ENCODE measurements at places on chromosomes 12 and 14.

- no peak overlapping the region for H3K4me3 ChIP-seq
- no peak for DNase-seq
- no peaks in the 10 kb centered on the region for H3K27me3 ChIP-seq
- no peaks in the 10 kb centered on the region for H3K4me1 ChIP-seq
- H3K36me3 ChIP-seq = no peaks in the 10 kb centered on the region
Observed at GRCh38 chr12:71300772-71301675, 138.6 kb upstream of the LGR5 start.

GRCh38 chr12:25962932-25963525, 4.5 kb downstream of the RASSF8 start:
- H3K4me3 ChIP-seq = no peak overlapping the region
- no peak for DNase-seq
- no peaks in the 10 kb centered on the region for H3K27me3 ChIP-seq
- H3K36me3 ChIP-seq = no peaks in the 10 kb centered on the region
- H3K4me1 ChIP-seq = peaks cover 19% of the 10 kb centered on the region

DNA sequence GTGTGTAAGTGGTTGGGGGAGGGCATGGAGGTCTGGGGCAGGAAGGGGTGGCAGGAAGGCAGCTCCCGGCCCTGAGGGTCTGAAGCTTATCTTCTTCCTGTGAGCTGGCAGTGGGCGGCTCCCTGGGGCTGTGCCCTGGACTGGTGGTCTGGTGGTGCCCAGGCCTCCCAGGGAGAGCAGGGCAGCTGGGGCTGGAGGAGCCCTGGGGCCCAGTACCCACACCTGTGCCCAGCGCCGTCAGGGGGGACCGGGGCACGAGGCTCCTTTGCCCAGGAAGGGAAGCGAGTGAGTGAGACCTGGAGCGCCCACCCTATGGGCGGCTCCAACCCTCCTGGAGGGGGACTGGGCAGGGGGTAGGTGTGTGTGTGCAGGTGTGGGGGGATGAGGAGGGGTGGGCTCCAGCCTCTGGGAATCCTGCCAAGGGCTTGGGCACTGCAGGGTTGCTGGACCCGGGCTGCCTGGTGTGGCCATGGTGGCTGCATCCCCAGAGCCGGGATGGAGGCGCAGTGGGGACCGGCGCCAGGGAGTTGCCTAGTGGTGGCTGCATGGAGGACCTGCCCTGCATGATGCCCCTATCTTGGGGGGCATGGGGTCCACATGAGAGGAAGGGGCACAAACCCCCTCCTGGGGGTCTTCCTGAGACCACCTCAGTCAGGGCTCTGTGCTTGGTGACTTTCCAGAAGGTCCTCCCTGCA, 353.6 kb downstream of the TMEM121 start:
- H3K27me3 ChIP-seq = no peaks in the 10 kb centered on the region
- H3K27ac ChIP-seq = no peak overlapping the region
- H3K36me3 ChIP-seq = no peaks in the 10 kb centered on the region

DNA sequence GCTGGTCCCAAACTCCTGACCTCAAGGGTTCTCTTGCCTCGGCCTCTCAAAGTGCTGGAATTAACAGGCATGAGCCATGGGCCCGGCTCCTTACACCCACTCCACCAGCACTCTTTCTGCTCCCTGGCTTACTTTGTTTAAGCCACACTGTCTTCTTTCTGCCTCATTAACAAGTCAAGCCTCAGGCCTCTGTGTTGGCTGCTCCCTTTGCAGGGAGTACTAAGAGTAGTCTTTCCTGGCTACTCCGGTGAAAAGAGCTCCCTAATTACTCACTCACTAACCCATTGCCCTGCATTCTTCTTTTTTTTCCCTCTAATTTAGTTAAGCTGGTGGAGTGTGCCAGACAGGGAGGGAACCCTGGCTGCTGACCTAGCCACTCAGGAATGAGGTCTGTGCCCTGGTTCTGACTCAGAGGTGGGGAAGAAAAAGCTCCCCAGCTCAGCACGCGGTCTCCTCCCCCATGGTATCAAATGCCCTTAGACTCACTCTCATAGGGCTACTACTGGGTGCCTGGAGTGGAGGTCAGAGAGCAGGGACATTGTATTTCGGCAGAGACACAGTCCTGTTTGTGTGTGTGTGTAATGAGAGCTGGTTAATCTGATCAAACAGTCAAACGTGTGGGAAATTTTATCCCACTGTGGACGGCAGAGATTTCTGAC, 19.8 kb downstream of the GALNT6 start:
- H3K36me3 ChIP-seq = no peaks in the 10 kb centered on the region
- H3K4me1 ChIP-seq = peaks cover 20% of the 10 kb centered on the region
- no peaks in the 10 kb centered on the region for H3K27me3 ChIP-seq
- H3K4me3 ChIP-seq = peak overlapping the region; percentile 30
- DNase-seq = peak; percentile 36

DNA sequence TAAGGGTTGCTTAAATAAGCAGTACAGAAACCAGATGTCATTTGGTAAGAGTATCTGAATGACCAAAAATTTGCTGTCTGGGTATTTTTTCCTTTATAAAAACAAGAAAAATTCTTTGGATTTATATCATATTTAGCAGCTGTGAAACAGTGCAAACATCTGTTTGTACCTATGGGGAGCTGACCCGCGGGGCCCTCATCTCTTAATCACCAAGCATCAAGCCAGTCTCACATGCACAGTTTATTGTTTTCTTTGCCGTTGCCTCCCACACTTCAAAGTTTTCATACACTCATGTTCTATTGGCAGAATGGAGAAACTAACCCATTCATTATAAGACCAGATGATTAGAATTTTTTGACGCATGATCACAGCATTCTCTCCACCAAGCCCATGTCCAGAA, 142.2 kb downstream of the BMP4 start:
- no peak overlapping the region for H3K27ac ChIP-seq
- H3K4me1 ChIP-seq = no peaks in the 10 kb centered on the region
- no peak overlapping the region for H3K4me3 ChIP-seq
- DNase-seq = no peak
- no peaks in the 10 kb centered on the region for H3K36me3 ChIP-seq

DNA sequence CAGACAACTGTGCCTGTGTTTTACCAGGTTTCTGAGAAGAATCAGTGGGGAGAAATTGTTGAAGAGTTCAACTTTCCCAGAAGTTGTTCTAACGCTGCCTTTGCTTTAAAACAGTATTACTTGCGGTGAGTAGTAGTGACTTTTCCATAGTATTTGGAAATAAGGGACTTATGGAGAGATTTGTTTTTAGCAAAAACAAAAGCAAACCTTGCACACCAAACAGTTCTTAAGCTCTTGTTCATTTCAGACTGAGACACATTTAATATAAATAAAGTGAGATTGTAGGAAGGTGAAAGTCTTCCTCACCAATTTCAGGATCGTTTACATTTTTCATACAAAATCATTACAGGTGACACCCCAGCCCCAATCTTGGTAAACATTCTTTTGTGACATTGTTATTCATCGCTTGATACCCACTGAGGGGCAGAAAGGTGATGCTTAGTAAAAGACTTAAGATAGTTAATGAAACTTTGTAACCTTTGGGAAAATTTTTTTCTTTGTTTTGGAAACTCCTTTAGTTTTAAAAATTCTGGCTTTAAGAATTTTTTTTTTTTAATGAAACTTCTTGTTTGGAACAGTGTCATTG, 1.8 kb downstream of the ARID2 start:
- H3K36me3 ChIP-seq = no peaks in the 10 kb centered on the region
- H3K4me1 ChIP-seq = peaks cover 31% of the 10 kb centered on the region
- peak overlapping the region; percentile 97 for H3K27ac ChIP-seq
- H3K4me3 ChIP-seq = peak overlapping the region; percentile 94

GRCh38 chr14:77270361-77271112, 469 bp downstream of the NGB start:
- no peaks in the 10 kb centered on the region for H3K27me3 ChIP-seq
- no peaks in the 10 kb centered on the region for H3K36me3 ChIP-seq
- H3K4me1 ChIP-seq = no peaks in the 10 kb centered on the region
- DNase-seq = no peak
- no peak overlapping the region for H3K27ac ChIP-seq

GRCh38 chr12:132439333-132439904, 50.5 kb upstream of the FBRSL1 start:
- no peak for DNase-seq
- H3K27ac ChIP-seq = no peak overlapping the region
- H3K36me3 ChIP-seq = no peaks in the 10 kb centered on the region
- no peak overlapping the region for H3K4me3 ChIP-seq

- H3K27ac ChIP-seq = no peak overlapping the region
- peaks cover 21% of the 10 kb centered on the region for H3K36me3 ChIP-seq
- H3K27me3 ChIP-seq = no peaks in the 10 kb centered on the region
- peak overlapping the region; percentile 66 for H3K4me3 ChIP-seq
- DNase-seq = no peak
Observed at GRCh38 chr12:124909831-124910560, 4.5 kb downstream of the UBC start.

DNA sequence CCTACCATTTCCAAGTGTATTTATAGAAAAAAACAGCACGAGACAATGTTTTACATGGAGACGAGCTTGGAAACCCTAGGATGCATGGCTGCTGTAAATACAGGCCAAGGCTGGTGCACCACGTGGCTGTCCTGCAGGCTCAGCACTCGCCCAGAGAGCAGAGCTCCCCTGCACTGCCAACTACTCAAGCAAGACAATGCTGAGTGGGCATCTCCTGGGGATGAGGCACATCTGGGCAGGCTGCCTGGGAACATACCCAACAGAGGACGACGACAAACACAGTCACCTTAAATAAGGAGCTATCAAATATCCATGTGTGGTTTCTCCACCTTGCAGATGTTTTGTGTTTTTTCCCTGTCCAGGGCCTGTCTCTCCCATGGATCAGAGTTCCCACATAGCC, 128.3 kb upstream of the PRMT8 start:
- no peaks in the 10 kb centered on the region for H3K4me1 ChIP-seq
- no peak for DNase-seq
- H3K4me3 ChIP-seq = no peak overlapping the region
- H3K27ac ChIP-seq = no peak overlapping the region
- H3K27me3 ChIP-seq = no peaks in the 10 kb centered on the region

- no peak for DNase-seq
- H3K36me3 ChIP-seq = no peaks in the 10 kb centered on the region
- H3K27ac ChIP-seq = no peak overlapping the region
- no peak overlapping the region for H3K4me3 ChIP-seq
- no peaks in the 10 kb centered on the region for H3K27me3 ChIP-seq
Observed at GRCh38 chr12:58513852-58514251, 406.5 kb downstream of the LRIG3 start.

DNA sequence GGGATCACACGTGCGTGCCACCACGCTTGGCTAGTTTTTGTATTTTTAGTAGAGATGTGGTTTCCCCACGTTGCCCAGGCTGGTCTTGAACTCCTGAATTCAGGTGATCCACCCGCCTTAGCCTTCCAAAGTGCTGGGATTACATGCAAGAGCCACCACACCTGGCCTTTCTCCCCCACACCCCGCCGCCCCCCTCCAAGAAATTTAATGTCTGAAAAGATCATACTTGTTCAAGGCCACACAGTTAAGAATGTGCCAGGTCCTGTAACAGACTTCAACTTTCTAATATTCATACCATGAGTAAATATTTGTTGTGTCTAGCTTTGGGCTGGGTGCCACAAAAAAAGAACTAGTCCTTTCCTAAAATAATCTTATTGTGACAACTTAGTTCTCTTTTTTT, 9.1 kb downstream of the GATC start:
- no peak overlapping the region for H3K4me3 ChIP-seq
- no peaks in the 10 kb centered on the region for H3K4me1 ChIP-seq
- H3K27ac ChIP-seq = no peak overlapping the region
- peaks cover 36% of the 10 kb centered on the region for H3K36me3 ChIP-seq
- H3K27me3 ChIP-seq = no peaks in the 10 kb centered on the region
- DNase-seq = no peak

- peak overlapping the region; percentile 75 for H3K27ac ChIP-seq
- H3K4me3 ChIP-seq = peak overlapping the region; percentile 83
- H3K27me3 ChIP-seq = no peaks in the 10 kb centered on the region
Observed at GRCh38 chr12:1593174-1594005, 991 bp downstream of the FBXL14 start.

DNA sequence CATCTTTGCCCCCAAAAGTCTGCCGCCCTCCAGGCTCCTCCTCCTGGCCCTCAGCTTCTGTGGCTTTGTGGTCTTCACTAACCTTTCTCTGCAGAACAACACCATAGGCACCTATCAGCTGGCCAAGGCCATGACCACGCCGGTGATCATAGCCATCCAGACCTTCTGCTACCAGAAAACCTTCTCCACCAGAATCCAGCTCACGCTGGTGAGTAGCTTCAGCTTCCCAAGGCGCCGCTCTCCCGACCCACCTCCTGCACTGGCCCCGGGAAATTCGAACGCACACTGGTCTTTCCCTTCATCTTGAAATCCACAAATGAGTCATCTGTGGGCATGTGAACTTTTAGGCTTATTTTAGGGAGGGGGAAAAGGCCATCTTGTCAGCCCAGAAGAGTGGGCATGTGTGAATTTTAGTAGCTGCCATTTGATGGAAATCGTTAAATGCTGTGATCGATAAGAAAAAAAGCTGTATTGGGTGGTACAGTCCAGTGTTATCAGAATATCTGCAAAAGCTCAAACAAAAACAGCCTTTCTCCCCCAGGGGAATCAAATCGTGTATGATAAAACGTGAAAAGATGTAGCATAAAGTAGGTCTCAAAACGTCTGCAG, 700 bp downstream of the SLC35E3 start:
- no peaks in the 10 kb centered on the region for H3K27me3 ChIP-seq
- DNase-seq = peak; percentile 33
- H3K4me1 ChIP-seq = no peaks in the 10 kb centered on the region
- H3K4me3 ChIP-seq = peak overlapping the region; percentile 82
- H3K36me3 ChIP-seq = no peaks in the 10 kb centered on the region
- H3K27ac ChIP-seq = peak overlapping the region; percentile 70

DNA sequence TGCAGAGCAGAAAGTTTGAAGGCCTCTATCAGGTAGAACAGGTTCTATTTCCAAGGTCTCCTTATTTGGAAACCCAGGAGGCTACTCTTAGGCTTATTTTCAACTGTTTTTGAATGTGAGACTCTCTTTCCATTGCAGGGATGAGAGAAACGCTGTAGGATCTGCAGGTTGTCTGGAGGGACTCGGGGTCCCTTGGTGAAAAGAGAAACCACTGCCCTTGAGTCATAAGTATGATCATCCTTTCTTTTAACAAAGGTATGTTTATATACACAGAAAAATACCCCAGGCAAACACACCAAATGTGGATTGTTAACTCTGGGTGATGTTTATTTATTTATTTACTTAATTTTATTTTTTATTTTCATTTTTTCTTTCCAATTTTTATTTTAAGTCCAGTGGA, 57.8 kb upstream of the MAX start:
- H3K4me1 ChIP-seq = peaks cover 18% of the 10 kb centered on the region
- no peaks in the 10 kb centered on the region for H3K27me3 ChIP-seq
- H3K4me3 ChIP-seq = no peak overlapping the region
- H3K27ac ChIP-seq = no peak overlapping the region

DNA sequence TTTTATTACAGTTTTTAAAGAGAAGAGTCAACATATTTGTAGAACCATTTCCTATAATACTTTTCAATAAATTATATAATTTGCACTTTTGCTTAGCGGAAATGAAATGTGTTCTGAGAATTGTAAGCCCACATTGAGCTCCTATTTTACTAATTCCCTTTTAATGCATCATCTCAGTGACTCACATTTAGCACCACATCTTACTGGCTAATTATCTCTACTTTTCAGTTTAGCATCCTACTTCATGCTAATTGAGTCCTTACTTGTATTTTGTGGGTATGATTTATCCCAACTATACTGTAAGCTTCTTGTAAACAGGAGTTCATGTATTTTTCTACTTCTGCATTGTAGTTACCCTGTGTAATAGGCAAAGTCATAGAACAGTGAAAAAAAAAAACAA, 67.5 kb downstream of the TMX1 start:
- H3K27me3 ChIP-seq = no peaks in the 10 kb centered on the region
- DNase-seq = no peak
- H3K36me3 ChIP-seq = no peaks in the 10 kb centered on the region
- no peak overlapping the region for H3K4me3 ChIP-seq
- H3K27ac ChIP-seq = no peak overlapping the region
- H3K4me1 ChIP-seq = peaks cover 8% of the 10 kb centered on the region

Measured in thoracic aorta (tissue), 2 donors.